T-cell (primary cell): ENCODE measurements at places on chromosomes 13 and 19. TPM values are rescaled to one million over a fixed set of nuclear protein-coding genes. Genes with fewer than 3 reads are reported as not detected.

SLITRK5 gene
- total RNA-seq = 0.14 TPM

MYPOP gene
- 17.5 TPM for total RNA-seq

APLP1 gene
- 0.15 TPM for total RNA-seq

SGCG gene
- not detected for total RNA-seq

DNA sequence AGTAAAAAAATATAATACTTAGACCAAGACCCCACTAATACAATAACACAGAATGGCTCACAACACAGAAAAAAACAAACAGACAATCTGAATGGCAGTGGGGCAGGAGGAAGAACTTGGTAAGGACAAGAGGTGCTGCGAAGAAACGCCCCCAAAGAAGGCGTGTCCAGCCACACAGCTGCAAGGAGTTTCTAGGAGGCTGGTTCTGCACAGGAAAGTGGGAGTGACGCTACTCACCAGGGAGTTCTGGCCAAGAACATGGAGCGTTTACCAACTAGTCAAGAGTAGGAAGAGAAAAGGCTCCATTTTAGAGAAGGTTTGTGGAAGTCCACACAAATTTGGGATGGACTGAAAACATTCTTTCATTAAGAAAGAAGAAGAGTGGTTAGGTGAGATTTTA is 95.3 kb upstream of the SLC15A1 start:
- DNase-seq = no peak

DNA sequence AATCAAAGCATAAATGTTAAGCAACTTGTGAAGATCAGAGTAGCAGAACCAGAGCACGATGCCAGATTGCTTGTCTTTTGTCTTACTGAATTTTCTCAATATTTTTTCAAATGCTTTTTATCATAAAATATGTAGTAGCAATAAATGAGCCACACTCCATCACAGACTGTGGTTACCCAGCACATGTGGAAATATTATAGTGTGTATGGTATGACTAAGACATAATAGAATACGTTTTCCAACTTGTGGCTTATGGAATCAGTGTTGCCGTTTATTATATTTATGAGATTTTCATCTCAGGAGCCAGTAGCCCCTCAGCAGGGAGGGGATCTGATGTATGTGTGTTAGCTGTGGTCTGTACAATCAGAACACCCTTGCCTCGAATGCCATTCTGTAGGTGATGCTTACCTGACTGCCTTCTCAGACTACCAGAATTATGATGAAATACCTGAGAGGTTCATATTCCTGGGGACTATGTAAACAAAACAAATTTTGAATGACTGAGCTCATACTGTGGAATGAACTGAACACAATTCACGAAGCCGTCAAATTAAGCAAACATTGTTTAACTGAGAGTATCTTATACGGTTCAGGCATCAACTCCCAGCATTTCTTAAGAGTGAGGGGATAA is 1.9 kb downstream of the SCEL start:
- no peak for DNase-seq

- DNase-seq = no peak
These were observed 153.0 kb upstream of the UQCRFS1 start for GRCh38 chr19:29365836-29366417.

GRCh38 chr13:97538203-97538602 is 104.2 kb downstream of the RAP2A start:
- no peak for DNase-seq

DNA sequence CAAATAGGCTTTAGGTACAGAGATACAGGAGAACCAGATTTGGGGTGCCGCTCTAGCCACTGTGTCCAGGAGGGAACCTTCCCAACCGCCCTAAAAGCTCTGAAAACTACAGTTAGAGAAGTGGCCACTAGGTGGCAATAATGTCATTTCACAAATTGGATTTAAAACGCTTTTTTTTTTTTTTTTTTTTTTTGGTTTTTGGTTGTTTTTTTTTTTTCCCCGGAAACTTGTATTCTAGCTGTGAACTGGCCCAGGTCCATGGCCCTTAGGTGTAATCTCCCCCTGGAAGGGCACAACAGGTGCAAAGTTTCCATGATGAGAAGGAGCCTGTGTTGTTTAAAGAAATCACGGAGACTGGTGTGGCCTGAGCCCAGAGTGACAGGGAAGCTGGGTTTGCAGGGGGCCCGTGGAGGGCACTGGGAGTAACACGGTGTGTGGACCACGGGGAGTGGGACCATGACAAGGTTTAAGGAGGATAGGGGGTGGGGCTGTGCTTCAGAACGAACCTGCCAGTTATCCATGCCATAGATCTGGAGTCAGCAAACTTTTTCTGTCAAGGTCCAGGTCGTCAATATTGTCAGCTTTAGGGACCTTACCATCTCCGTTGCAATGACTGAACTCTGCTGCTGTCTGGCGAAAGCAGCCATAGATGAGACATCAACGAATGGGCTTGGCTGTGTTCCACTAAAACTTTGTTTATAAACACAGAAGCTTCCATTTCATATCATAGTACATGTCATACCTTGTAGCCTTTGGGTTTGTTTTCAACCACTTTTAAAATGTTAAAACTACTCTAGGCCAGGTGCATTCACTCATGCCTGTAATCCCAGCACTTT is 10.1 kb downstream of the OR1I1 start:
- no peak for DNase-seq

DNA sequence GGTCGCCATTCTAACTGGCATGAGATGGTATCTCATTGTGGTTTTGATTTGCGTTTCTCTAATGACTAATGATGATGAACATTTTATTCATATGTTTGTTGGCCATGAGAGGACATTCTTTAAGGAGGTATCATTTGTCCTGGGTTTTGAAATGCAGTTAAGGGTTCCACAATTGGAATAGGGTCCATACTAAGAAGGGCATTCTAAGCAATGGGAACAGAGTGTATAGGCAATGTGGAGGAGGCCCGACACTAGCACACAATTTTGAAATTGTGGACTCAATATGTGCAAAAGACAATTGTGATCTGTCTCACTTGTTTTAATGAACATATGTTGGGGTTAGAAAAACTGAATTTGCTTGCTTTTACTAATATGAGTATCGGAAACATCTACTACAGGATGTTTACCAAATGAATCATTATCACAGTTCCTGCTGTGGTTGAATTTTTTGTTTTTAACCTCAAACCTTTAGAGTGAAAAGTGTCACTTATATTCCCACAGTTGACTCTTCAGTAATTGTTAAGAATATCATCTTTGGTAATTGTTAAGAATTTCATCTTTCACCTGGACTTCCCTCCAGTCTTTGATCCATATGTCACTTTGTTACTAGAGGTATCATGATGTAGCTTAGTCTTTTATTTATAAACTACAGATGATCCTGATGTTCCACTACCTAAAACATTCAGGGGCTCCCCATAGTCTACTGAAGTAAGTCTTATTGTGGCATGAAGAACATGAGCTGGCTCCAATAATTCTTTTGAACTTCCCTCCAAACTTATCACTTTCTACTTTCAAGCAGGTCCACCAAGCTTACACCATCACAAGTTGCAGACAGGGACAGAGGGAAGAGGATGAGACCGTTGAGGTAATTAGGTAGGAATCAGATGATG is 109.7 kb upstream of the KLF12 start:
- no peak for DNase-seq

DNA sequence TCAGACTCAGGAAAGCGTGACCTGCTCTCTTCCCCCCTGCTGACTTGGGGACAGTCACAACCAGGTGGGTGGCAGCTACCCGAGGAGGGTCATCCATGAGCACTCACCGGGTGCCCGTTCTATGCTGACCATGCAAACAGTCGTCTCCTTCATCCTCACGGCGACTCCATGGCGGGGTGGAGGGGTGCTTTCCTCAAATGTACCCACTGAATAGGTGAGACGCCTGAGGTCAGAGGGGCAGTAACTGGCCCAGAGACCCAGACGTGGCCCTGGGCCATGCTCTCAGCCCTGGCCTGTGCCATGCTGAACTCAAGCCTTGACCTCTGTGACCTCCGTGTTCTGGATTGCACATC is 59.2 kb upstream of the TPM4 start:
- DNase-seq = no peak
